Activated T-cell treated with anti-CD3 and anti-CD28 coated beads for 4 hours (primary cell): ENCODE measurements at places on chromosomes 2 and 18.

DNA sequence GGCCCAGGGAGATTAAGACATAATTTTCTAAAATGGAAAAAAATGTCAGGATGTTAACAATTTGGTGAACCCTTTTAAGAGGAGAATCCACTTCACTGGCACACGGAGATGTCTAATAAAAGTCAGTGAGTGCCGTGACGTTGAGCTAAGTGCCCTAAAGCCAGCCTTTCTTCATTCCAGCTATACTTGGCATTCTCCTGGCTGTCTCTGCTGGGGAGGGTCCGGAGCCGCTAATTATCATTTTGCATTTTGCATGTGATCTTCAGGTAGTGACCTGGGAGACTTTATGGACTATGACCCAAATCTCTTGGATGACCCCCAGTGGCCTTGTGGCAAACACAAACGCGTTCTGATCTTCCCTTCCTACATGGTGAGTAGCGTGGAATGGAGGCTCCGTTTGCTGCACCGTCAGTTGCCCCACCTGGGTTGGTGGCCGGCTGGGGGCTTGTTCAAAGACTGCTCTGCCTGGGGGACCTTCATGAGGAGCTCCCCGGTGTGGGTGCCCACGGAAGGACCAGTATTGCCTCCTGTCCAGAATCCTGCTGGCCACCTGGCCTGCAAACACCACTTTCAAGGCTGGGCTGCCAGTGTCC lies 101.7 kb downstream of the CABLES1 start:
- DNase-seq, result no peak

DNA sequence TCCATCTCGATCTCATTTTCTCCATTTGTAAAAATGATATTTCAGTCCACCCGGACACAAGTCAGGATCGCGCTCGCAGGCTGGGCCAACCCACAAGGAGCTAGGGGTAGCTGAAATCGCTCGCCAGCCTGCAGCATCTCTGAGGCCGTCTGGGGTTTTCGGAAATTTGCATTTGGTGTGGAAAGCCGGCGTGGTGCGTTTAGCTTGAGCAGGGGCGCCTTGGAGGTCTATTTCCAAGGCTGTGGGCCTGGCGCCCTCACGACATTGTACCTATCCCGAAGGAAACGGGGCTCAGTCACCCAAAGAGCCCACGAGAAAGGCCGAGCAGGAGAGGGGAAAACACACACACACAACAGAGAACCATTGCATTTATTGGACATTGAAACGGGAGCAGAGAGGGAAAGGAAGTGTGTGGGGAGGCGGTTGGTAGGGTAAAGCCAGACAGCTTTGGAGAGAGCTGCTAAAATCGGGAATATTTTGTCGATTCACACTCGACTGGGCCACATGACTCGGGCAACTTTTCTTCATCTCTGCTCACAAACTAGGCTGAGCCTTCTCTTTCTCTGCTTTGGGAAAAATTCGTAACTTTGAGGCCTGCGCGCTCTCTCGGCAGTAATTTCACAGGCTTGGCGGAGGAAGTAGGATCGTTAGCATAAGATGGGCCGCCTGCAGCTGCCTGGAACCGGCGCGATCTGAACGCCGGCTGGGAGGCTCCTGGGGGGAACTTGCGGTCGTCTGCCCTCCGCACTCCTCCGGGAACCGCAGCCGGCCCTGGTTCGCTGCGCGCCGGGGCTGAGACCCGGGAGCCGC lies 1.1 kb upstream of the HOXD8 start:
- no peak for DNase-seq

DNA sequence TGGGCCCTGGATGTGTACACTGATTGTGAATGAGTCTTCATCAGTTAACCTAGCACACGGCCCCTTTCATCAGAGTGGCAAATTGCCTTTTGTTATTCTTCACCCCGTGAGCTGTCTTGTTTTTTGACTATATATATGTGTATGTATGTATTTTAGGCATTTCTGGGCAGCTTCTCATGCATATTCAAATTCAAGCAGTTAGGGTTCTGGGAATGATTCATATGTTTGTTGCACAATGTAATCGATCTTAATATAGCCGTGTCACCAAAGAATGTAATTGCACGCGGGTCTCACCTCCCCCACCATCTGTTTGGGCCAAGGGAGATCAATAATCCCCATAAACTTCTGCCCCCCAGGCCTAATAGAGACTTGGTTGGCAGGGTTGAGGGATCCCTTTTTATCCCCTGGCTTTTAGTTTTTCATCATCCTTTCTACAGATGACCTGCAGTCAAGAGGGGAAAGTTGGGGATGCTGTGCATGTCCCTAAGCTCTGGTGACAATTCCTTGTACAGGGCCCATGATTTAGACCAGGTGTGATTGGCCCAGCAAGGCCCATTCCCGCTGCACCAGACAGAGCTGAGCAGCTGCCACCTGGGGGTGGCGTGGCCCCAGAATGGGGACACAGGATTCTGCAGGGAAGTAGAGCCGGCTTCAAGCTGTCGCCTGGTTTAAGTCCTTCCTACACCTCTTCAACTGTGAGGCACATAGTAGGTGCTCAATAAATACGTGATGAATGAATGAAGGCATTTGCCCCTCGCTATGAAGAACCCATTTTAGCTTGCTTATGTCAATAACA lies 19.2 kb downstream of the KCNF1 start:
- DNase-seq, result no peak

- DNase-seq, result no peak
These were observed 226.4 kb upstream of the NRXN1 start for GRCh38 chr2:51258301-51258700.

DNA sequence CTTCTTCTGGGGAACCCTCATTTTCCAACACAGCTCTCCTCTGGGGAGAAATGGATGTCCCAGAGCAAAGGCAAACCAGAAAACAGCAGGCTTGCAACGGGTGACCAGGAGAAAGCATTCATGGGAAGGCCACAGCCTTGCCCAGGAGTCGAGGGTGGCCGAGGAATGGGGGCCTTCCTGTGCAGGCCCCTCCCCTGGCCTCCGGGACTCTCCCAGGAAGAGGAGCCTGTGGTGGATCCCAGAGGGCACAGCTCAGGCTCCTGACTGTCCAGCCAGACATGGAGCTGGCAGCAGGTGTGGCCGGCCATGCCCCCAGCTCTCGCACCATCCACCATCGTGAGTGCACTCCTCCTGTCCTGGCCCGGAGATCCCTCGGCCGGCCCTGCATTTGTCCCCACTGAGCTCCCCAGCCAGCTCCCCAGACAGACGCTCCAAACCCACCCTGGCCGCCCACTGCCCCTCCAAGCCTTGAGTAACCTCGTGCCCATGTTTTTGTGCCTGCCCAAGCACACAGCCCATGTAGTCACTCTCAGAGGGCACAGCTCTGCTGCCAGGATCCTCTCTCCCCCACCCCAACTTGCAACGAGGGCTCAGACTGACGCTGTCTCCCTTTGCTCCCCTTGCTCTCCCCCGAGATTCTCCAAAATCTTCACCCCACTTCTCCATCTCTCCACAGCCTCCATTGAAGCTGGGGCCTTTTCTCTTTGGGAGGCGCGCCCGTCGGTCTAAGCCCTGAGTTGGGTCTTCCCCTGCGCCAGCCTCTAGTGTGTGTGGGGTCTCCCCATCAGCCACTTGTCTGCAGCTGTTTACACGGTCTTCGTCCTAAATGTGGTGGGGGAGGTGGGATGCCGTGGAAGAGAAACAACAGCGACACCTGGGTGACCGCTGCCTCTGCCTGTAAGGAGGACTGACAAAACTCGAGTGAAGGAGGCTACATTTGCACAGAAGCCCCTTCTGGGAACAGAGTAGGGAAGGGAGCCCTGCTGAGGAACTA lies 9.8 kb downstream of the PRLH start:
- no peak for DNase-seq

GRCh38 chr2:218658671-218659257 lies 659 bp downstream of the ZNF142 start:
- DNase-seq, result peak; percentile 19

- no peak for DNase-seq
These were observed 37.8 kb upstream of the SEC11C start for GRCh38 chr18:59101830-59102414.

DNA sequence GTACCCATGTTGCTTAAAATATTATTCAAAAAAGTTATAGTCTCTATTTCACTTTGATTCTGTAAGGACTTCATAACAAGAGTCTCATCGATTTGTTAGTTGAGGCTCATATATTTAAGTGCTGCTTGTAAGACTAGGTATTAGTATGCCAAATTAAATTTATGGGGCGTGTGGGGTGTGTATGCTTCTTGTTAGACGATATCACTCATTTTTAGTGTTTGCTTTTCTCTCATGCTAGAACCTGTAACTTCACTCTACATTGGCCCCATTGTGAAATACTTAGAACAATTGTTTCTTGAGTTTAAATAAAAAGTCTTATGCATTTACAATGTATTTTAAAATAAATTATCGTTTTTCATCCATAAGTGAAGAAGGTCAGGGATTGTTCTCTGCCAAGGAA lies 63.6 kb downstream of the CTNNA2 start:
- DNase-seq, result no peak

GRCh38 chr18:34661464-34662087 lies 48.5 kb upstream of the DTNA start:
- no peak for DNase-seq

- DNase-seq, result no peak
These were observed 78.5 kb downstream of the RHOB start for GRCh38 chr2:20525041-20526035.

DNA sequence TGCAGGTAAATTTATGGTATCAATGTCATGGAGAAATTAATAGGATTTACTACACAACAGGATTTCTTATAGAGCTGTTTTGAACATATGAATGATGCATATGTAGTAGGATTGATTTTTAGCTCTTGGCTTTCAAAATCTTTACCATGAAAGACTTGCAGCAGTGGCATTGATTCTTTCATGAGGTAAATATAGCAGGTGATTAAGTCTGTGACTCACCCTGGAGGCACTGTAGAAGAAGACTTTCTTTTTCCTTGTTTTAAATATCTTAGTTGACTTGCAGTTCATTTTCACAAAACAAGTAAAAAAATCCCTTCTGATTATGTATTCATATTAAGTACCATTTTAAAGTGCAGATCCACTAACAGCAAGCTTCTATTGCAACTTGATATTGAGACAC lies 463.0 kb downstream of the FBXO15 start:
- DNase-seq, result no peak

DNA sequence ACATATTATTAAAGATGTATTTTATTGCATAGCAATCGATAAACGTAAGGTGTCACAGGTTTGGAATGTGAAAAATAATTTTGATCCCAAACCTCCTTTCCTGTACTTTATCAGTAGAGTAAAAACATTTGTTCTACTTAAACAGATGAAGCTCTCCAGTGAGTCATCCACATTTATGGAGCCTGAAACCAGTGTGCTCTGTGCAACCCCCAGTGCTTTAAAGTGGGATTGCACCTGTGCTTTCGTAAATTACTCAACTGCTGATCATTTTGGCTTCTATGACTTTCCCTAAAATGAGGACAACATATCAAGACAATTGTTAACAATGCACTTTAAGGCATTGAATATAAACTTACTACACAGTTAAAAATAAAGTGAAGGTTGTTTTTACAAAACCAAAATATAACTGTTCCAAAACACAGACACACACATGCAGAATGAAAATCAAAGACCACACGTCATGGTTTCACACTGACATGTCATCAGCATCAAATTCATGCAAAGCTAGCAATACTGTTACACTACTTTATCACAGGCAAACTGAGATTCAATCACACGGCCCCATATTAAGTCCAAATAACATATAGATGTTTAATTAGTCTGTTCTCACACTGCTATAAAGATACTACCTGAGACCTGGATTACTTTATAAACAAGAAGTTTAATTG lies 9.7 kb downstream of the TMEM18 start:
- no peak for DNase-seq

GRCh38 chr2:206056286-206056685 lies 29.7 kb downstream of the INO80D start:
- DNase-seq, result no peak

GRCh38 chr18:38322206-38322605 lies 756.6 kb upstream of the CELF4 start:
- no peak for DNase-seq

DNA sequence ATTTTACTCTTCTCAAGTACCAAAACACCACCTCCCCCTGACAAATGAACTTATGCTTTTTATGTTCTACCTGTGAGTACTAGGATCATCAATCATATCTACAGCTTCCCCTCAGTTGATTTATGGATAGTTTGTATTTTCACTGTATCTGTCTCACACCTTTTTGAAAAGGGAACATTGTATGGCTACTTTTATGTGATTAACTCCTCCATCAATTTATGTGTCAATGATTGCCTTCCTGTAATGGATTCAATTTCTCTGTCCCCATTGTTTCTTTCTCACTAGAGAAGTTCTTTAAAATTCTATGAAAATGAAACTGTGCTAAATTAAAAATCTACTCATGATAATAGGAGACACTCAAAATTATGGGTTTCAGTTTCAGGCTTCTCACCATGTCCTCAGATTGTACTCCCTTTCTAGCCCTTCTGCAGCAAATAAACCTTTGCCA lies 935.0 kb downstream of the TRIB2 start:
- DNase-seq, result no peak

GRCh38 chr2:26245231-26245732 lies 543 bp downstream of the HADHB start:
- peak; percentile 56 for DNase-seq

DNA sequence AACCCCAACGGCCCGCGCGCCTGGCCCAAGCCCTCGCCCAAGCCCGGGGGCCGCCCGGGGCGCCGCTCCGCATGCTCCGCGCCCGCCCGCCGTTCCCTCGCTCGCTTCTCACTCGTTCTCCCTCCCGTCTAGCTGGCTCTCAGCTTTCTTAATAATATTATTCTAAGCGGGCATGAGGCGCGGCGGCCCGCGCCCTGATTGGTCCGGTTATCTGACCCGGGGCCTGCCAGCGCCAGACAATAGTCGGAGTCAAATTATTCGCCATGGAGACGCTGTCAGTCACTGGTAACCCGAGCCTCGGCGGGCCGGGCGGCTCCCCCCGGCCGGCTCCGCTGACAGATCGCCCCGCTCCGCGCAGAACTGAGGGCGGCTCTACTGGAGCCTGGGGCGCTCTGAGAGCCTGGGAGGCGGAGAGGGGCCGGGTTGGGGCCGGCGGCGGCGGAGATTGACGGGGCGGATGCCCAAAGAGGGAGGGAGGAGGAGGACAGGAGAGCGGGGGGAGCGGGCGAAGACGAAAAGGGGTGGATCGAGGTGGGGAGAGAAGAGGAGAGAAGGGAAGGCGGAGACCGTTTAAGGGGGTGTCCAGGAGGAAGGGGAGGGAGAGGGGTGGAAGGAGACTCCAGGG lies at the start of gene SIX2:
Gene SIX2 (minus strand): TSS at position 150 of the 625 bp plus-strand sequence. CDS start 342 bp downstream, outside the sequence.
- no peak for DNase-seq

- DNase-seq, result peak; percentile 28
These were observed 67.6 kb upstream of the ZFP36L2 start for GRCh38 chr2:43293744-43294695.

- no peak for DNase-seq
These were observed 352.6 kb upstream of the POU3F3 start for GRCh38 chr2:104501342-104501741.

GRCh38 chr2:197010200-197011020 lies 83.9 kb upstream of the PGAP1 start:
- no peak for DNase-seq

DNA sequence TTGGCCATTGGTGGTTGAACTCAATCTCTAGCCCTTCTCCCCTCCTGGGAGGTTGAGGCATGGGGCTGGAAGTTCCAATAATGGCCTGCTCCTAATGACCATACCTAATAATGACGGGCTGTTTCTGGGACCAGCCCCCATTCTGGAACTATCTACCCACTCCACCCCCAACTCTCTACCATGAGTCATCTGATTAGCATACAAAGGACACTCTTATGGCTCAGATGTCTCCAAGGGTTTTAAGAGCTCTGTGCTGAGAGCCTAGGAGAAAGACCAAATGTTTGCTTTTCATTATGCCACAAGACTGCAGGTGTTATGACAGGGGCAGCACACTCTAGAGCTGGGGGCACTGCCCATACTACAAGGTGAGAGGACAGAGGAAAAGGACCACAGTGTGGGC lies 137.0 kb upstream of the NCKAP5 start:
- no peak for DNase-seq

- no peak for DNase-seq
These were observed 3.3 kb upstream of the CERKL start for GRCh38 chr2:181660181-181660580.
